ENCODE measurements at places on chromosomes 5 and 9. TPM values are rescaled to one million over a fixed set of nuclear protein-coding genes. Genes with fewer than 3 reads are reported as not detected.
A peak's percentile ranks its signal among the peaks of the same experiment; 100 is the strongest.

DNA sequence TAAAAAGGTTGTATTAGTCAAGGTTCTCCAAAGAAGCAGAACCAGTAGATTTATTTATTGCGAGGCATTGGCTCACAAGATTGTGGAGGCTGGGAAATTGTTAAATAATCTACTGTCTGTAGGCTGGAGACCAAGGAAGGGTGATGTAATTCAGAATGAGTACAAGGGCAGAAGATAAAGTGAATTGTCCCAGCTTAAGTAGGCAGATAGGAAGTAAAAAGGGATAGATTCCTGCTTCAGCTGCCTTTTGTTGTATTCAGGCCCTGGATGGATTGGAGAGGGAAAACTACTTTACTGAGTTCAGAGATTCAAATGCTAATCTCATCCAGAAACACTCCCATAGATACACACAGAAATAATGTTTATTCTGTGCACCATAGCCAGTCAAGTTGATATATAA is 301.1 kb downstream of the CYLC2 start:
- no peak for DNase-seq
- no peaks in the 10 kb centered on the region for H3K36me3 ChIP-seq
- H3K4me1 ChIP-seq, result no peaks in the 10 kb centered on the region
- H3K27ac ChIP-seq, result no peak overlapping the region

GRCh38 chr9:121816449-121816817 is 165.0 kb downstream of the DAB2IP start:
- no peak overlapping the region for H3K27ac ChIP-seq
- no peak for DNase-seq
- H3K4me3 ChIP-seq, result no peak overlapping the region

GRCh38 chr9:110241260-110241857 is 14.9 kb downstream of the TXN start:
- H3K4me3 ChIP-seq, result no peak overlapping the region
- H3K27me3 ChIP-seq, result no peaks in the 10 kb centered on the region
- H3K27ac ChIP-seq, result no peak overlapping the region
- peaks cover 39% of the 10 kb centered on the region for H3K36me3 ChIP-seq

DNA sequence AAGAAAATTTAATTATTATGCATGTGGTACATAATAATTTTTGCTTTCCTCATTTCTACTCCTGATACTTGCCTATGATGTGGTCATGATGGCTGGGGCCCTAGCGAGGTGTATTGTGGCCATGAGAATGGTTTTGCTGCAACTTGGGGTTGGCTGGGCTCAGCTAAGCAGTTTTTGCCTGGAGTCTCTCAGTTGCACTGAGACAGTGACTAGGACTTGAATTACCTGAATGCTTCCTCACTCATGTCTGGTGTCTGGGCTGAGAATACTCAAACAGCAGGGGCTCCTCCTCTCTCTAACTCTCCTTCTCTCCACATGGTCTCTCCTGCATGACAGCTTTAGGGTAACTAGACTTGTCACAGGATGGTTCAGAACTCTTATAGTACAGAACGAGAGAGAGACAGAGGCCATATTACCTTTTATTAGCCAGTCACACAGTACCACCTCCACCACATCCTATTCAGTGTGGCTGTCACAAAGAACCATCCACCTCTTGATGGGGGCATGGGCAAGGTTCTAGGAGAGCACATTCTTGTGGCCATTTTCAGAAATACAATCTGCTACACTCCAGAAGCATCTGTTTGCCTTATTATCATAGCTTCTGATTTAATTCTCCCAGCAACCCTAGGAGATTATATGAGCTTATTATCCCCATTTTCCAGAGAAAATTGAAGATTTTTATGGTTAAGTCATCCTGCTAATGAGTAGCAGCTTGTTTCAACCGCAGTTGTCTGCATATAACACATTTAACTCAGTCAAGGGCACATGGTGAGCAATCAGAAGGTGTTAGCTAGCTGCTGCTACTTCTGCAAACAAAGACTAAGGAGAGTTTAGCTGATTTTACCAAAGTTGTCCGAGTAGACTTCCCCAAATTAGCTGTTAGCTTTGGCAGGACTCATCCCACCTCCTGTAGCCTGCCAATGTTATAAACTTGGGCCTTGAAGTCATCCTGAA is 245.1 kb downstream of the DOCK8 start:
- DNase-seq, result no peak
- H3K4me1 ChIP-seq, result no peaks in the 10 kb centered on the region
- H3K4me3 ChIP-seq, result no peak overlapping the region
- no peaks in the 10 kb centered on the region for H3K27me3 ChIP-seq

DNA sequence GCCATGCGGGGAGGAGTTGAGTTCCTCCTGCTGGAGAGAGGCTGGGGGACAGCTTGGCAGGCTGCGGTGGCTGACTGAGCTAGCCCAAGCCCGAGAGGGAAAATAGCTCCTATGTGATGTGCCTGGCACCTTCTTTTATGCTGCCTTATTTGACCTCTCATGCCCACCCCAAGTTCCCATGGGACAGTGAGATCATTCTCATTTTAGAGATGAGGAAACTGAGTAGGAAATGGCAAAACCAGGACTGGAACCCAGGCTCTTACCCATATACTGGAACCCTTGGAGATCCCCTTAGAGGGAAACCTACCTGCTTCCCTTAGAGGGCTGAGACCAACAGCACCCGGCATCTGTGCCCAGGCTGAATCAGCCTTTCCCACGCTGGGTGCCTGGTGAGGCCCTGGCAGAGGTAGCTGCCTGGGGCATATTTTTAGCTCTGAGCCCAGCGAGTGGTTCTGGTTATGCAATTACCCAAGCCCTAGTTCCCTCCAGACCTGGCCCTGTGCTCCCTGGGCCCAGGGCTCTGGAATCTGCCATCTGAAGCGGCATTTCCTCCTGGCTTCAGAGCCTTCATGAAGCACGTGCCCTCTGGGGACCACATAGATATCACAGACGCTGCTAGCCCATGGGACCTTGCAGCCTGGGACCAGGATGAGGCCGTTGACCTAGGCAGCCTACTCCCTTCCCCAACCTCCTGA is 23.6 kb downstream of the COL27A1 start:
- no peaks in the 10 kb centered on the region for H3K36me3 ChIP-seq
- peaks cover 71% of the 10 kb centered on the region for H3K4me1 ChIP-seq
- DNase-seq, result peak; percentile 58
- no peak overlapping the region for H3K4me3 ChIP-seq
- peak overlapping the region; percentile 78 for H3K27ac ChIP-seq
- no peaks in the 10 kb centered on the region for H3K27me3 ChIP-seq

- no peaks in the 10 kb centered on the region for H3K4me1 ChIP-seq
- peaks cover 13% of the 10 kb centered on the region for H3K27me3 ChIP-seq
- H3K36me3 ChIP-seq, result no peaks in the 10 kb centered on the region
Measured at GRCh38 chr5:577800-578199, 34.3 kb upstream of the CEP72 start.

DNA sequence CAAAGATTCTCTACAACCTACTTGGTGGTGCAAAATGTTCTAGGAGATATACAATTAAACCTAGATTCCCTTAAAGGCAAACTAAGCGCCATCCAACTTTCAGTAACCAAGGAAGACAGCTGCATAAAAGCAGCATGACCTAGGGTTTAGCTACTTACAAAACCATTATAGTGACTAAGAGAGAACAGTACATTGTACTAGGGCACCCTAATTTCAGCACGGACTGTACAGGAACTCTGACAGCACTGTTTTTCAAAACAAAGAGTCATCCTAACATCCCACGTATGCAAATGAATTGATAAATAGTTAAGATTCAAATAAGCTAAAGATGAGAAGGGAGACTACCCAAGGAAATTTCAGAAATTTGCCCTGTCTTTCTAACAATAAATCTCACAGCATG is 30.0 kb downstream of the STRBP start:
- no peak overlapping the region for H3K4me3 ChIP-seq
- no peak overlapping the region for H3K27ac ChIP-seq
- H3K36me3 ChIP-seq, result no peaks in the 10 kb centered on the region
- H3K27me3 ChIP-seq, result no peaks in the 10 kb centered on the region

DNA sequence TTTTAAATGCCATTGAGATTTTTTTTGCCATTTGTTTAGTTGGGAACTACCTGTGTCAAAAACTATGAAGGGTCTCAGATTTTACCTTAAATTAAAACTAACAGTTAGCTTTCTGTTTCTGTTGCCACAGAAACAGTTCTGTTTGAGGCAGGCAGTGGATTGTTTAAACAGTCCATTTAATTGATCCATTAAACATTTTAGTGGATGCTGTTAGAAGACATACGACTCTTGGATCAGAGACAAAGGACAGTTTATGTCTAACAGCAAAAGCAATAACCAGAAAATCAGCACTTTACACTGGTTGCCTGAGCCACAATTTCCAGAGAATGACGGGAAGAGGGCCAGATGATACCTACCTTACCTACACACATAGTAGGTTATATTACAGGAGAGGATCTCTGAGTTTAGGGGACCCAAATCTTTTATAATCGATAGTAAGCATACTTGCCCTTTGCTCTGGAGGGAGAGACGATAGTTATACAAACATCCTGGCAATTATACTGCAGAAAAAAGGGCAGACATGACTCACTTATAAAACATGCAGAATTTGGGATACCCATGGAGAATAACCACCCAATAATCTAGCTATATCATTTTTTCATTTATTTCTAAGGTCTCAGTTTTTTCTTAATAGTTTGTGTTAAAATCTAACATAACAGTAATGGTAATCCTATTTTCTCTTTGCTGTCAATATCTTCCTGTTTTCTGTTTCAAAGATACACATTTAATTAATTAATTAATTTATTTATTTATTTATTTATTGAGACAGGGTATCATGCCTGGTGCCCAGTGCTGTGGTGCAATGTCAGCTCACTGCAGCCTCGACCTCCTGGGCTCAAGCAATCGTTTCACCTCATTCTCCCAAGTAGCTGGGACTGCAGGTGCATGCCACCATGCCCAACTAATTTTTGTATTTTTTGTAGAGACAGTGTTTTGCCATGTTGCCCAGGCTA is 136.7 kb upstream of the TNFAIP8 start:
- no peaks in the 10 kb centered on the region for H3K36me3 ChIP-seq
- no peak overlapping the region for H3K27ac ChIP-seq
- DNase-seq, result no peak
- H3K27me3 ChIP-seq, result no peaks in the 10 kb centered on the region

The NTRK2 gene
- total RNA-seq, result 1.5 TPM

The IFNA2 gene
- total RNA-seq, result not detected

The SLC45A2 gene
- not detected for total RNA-seq

The PDE8B gene
- 0.46 TPM for total RNA-seq

All from psoas muscle (tissue), 8 donors.